ENCODE measurements at places on chromosomes 16 and 17. TPM values are rescaled to one million over a fixed set of nuclear protein-coding genes. Genes with fewer than 3 reads are reported as not detected.

DNA sequence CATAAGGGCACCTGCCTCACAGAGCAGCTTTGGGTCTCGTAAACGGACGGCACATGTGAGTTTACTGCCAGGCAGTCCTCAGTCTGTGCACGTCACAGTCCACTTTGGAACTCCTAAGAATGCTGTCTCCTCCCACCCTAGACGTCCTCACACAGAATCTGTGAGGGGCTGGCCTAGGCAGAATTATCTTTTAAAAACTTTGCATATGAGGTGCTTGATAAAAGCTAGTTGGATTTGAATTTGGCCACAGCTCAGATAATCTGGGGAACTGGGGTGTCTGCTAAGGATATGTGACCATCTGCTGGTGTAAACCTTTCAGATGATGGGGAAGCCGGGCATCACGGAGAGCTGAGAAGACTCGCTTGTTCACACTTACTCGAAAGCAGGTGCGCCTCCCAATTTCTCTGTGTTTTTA is 64.4 kb downstream of the METRNL start:
- no peak for DNase-seq

DNA sequence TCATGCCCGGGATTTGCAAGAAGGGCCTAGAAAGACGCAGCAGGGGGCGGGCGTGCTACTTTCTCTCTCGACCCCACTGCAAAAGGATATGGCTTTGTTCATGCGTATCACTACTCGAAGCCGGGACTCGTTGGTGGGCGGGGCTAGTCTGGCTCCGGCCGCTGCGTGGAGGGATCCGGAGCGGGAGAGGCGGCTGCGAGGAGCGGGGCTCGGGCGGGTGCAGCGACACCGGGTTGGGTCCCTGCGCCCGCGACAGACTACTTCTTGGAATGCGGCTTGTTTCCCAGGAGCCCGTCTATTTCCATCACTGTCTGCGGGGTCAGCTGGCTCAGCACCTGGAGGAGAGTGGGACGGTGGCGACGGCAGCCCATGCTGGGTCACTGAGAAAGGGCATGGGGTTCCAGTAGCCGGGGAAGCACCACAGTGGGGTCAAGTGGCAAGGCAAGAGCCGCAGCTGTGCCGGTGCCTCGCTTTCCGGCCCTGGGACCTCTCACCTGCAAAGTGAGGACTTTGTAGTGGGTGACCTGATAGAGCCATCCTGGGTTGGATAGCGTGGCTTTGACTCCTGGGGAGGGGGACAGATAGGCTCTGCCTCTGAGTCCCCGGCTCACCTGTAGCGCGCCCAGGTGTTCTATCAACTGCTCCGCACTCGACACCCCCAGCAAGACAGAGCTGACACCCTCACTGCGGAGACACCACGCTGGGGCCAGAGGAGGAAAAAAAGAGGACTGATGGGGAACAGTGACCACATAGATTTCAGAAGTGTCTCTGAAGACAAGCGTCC is 6.6 kb downstream of the KCNAB3 start:
- peak; percentile 85 for DNase-seq

LPO gene
- not detected for total RNA-seq

KCNJ12 gene
- 1.5 TPM for total RNA-seq

PRR35 gene
- not detected for total RNA-seq

- no peak for DNase-seq
Measured at GRCh38 chr16:49203361-49203760, 78.3 kb downstream of the CBLN1 start.

GRCh38 chr17:2724784-2725164 is 13.2 kb upstream of the CLUH start:
- DNase-seq = peak; percentile 25

- no peak for DNase-seq
Measured at GRCh38 chr17:48294806-48295361, 135.1 kb downstream of the SKAP1 start.

SPNS3 gene
- not detected for total RNA-seq

DNA sequence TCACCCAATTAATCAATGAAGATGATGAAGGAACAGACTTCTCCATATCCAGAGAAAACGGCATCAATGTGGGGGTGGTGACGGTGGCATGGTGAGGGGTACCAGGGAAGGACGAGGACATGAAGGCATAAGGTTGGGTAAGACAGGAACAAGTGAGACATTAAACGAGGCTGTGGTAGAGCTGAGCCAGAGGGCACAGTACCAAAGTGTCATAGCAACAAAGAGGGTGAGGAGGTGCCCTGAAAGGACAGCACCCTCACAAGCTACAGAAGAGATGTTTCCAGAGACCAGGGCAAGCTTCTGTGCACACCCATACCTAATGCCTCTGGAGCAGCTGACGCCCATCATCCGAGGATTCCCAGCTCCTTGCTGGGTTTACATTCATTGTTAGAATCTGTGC is 57.5 kb upstream of the TRAP1 start:
- no peak for DNase-seq

DNA sequence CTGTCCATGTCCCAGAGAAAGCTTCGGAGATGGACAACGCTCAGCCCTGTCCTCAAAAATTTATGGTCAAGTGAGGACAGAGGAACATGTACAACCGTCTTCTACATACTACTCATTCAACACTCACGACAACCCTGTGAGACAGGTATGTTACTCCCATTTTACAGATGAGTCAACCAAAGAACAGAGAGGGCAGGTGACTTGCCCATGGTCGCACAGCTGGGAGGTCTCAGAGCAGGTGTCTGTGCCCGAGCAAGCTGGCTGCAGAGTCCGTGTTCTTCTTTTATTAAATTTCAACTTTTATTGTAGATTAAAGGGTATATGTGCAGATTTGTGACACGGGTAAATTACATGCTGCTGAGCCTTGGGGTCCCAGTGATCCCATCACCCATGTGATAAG is 5.8 kb upstream of the WFDC1 start:
- no peak for DNase-seq

DNA sequence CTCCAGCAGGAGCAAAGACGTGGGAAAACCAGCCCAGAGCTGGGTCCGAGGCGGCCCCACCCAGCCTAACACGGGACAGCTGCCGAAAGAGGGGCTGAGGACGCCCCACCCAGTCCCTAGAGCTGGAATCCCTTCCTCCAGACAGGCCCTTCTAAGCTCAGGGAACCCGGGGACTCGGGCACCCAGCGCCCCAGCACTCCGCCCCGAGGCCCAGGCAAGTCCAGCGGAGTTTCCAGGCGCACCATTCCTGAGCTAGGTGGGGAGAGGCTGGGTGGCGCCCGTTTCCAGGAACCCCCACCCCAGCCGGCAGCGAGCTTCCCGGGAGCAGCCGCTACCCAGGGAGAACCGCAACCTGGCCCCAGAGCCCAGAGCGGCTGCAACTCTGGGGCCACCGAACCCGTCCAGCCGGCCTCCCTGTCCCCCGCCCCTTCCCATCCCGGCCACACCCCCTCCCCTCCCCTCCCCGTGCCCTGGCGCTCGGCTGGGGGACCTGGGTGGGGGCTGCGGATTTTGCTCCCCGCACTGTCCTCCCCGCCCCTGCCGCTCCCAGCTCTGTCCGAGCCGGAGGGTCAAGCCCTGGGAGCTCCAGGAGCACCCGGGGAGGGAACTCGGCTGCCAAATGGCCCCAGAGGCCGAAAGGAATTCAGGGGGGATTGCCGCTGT is 536 bp downstream of the TMC6 start:
- DNase-seq = no peak

DNA sequence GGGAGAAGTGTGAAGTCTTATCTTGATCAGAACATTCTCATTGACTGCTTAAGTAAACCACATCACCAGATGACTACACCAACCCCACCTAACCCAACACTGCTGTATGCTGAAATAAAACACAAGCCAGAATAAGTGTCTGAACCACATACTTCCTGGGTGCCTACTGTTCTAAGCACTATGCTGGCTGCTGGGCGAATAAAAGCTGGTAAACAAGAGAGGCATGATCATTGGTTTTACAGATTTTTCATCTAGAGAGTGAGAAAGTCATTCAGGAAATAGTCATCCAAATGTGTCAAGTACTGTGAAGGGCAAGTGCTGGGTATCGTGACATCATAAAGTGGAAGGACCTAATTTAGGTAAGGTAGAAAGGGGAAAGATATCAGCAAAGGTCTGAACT is 199.0 kb upstream of the SOX9 start:
- peak; percentile 63 for DNase-seq

DNA sequence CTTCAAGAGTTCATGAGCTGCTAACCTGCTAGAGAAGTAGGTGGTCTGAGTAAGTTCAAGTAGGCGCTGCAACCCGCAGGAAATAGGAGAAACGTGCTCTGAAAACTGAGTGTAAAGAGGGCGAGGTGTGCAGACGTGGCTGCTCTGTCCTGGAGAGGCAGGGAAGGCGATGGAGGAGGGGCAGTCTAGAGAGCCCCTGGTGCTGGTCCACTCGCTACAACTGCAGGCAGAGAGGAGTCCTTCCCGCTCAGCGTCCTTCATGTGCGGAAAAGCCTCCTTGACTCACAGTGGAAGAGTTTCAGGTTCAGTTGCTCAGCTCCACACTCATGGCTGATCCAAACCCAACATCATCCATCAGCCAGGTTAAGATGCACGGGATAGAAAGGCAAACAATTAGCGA is 12.1 kb downstream of the ABCA3 start:
- no peak for DNase-seq

GRCh38 chr16:14608604-14609003 is 21.5 kb downstream of the PARN start:
- no peak for DNase-seq

DNA sequence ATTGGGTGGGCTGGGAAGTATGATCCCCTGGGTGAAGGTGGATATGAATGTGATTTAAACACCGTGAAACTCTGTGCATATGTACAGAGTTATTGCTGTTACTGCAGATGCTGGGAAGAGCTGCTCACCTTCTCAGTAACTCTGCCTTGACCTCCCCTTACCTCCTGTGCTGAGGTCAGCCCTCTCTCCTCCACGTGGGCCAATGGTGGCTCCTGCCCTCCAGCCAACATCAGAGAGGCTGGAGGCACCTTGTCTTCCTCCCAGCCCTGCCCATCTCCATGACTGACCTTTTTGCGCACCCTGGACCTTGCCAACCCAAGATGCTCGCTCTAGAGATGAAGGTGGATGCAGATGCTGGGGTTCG is 387 bp upstream of the ASB16 start:
- DNase-seq = no peak

DNA sequence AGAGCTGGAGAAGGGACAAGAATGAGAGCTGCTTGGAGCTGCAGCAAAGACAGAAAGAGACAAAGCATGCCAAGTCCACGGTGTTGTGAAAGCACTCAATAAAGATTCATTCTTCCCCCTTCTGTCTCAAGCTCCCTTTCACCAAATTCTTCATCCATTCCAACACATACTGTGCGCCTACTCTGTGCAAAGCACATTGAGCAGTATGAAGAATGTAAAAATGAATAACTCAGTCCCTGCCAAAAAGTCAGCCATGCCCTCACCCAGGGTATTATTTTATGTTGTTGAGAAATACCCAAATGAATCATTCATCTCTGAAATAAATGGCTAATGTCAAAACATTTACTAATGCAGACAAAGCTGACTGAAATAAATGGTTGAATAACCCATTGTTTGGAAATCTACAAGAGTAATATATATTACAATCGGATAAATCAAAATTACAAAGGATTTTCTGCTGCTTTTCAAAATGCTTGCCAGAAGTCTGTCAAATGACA is 282.9 kb upstream of the IRX5 start:
- no peak for DNase-seq

- peak; percentile 78 for DNase-seq
Measured at GRCh38 chr17:42472709-42473521, 14.2 kb downstream of the ATP6V0A1 start.

DNA sequence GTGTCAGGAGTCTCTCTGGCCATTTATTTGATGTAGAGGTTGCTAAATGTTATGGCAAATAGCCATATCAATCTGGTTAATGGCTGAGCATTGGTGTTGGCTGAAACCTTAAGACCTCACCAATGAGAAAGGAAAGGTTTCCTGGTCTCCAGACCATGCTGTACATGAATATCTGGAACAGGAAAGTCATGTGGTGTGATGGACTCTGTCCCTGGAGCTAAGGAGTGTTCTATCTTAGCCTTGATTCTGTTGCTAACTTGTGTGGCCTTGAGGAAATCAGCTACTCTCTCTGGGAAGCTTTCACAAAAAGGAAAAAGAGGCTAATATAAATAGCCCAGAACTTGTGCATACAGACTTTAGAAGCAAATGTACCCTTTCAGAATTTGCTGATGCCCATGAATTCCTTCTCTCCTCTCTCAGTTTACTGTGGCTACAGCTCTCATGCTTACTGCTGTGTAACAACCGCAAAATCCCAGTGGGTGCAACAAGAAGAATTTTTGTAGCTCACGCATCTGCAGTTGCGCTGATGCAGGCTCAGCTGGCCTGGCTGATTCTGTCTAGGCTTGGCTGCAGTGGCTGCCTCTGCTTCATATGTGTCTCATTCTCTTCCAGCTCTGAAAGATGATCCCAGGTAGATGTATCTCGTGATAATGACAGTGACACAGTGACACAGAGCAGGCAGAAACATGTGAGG is 287.5 kb downstream of the NPIPA8 start:
- no peak for DNase-seq

- DNase-seq = no peak
Measured at GRCh38 chr17:67566656-67567055, 151.1 kb upstream of the NOL11 start.

- peak; percentile 80 for DNase-seq
Measured at GRCh38 chr17:61474235-61474927, 22.2 kb downstream of the TBX4 start.

GRCh38 chr17:79391376-79392233 is 219.2 kb downstream of the RBFOX3 start:
- DNase-seq = peak; percentile 38

DNA sequence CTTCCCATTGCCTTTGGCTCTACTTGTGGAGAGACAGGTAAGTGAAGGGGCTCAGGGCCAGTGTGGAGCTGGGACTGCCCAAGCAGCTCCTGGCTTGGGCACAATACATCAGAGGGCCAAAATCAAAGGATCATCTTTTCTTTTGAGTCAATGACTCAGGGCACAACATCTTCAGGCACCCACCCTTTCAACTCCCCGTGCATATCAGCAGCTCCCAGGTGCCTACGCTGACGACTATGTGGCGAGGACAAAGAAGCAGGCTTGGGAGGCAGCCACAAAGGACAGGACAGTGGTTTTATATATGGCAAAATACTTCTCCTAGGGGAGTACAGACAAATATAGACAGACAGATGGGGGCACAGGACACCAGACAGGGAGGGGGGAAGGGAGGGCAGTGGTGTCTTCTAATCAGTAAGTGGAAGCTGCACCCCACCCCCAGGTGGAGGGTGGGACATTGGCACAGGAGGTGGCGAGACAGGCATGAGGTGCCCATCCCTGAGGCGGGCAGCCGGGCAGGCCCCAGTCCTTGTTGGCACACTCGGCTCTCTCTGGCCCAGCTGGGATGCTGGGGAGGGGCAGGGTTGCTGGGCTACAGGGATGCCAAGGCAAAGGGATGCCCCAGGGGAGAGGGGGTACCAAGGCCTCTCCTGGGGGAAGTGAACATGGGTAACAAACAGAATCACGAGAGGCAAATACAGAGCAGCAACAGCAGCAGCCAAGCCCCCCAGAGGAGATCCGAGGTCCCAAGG is 7.7 kb upstream of the ARL5C start:
- no peak for DNase-seq

CES3 gene
- total RNA-seq = 1.3 TPM

ST6GALNAC2 gene
- 1.0 TPM for total RNA-seq

Measured in fibroblast of lung (primary cell).